Activated naive CD8-positive, alpha-beta T cell treated with anti-CD3 and anti-CD28 coated beads, Interleukin-2, amount 50 U/mL, for 16 hours (primary cell): ENCODE measurements at places on chromosomes 4 and X.

DNA sequence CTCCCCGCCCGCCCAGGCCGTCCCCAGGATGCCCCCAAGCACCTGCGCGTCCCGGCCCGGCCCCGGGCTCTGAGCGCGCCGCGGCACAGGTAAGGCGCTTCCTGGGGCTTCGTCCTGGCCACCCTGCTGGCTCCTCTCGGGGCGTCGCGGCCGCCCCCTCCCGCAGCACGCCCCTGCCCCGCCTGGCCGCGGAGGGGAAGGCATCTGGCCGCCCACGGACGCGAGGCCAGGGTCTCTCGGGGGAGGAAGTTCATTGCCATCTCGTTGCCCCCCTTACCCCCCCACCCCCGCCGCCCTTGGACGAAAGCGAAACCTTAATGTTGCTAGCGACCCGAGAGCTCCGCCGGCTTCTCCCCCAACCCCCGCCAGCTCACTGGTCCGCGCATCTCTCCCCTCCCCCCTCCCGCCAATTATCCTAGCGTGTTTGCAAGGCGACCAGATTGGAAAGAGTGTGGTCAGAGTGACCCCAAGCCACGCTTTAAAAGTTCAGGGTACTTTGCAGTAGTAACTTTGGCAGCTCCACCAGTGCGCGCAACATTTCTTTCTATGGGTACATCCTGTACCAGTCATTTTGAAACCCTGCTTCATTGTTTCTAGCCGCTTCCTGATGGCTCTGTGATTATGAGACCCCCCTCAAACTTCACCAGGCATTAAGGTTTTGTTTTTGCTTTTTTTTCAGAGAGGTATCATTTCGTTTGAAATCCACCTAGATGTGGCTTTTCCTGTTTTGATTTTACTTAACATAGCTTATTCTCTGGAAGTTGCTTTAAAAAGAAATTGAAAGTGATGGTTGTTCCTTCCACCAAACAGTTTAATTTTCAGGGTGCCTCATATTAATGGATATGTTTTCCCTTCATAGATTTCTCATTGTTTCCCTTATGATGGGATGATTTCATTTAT, 626 bp downstream of the TBC1D1 start:
- peak; percentile 32 for DNase-seq

DNA sequence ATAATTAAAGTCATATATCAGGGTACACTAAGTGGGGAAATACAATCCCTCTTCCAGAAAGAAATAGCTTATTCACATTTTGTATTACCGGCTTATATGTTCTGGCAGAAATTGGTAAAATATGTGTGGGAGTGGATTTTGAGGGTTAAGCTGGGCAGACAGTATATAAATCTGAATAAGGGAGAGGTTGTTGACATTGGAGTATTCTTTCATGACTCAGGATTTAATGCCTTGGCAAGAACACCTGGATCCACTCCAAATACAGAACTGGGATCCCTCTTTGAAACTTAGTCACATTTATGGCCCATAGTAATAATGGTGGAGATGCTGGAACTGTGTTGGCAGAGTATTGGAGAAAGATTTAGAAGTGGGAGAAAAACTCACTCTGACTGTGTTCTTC, 54.3 kb upstream of the TET2 start:
- no peak for DNase-seq

- DNase-seq: no peak
These were observed 81.6 kb downstream of the RBPJ start for GRCh38 chr4:26402458-26402857.

GRCh38 chr4:81550388-81550859, 78.7 kb upstream of the RASGEF1B start:
- no peak for DNase-seq

DNA sequence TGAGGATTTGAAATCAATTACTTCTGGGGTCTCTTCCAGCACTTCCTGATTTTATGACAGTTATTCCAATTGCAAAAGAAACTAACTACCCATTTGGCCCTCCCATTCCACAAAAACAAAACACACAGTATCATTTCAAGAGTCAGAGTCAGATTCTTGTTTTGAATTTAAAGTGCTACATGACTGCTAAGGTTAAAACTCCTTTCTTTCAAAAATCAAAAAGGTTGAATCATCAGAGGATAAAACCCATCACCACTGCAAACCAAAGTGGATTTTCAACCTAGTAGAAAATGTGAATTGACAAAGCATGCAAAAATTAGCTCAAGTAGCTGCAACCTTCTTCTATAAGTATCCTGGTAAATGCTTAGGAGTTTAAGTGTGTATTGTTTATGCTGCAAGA, 67.4 kb downstream of the DHX15 start:
- no peak for DNase-seq

DNA sequence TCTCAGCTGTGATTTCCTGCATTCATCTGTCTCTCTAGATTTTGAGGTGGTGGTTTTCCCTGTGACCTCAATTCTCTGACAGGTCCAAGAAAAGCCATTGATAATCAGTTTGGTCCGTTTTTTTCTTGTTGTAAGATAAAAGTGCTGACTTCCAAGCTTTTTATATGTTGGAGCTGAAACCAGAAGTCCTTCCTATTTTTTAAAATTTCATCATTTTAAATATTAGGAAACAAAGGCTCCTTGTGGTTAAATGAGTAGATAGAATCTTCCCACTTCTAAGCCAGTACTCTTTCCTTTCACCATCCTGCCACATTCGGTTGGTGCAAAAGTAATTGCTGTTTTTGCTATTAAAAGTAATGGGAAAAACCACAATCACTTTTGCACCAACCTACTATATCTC, 18.3 kb downstream of the RNF175 start:
- DNase-seq: no peak

GRCh38 chr4:108431986-108432385, 188.4 kb upstream of the RPL34 start:
- DNase-seq: no peak

DNA sequence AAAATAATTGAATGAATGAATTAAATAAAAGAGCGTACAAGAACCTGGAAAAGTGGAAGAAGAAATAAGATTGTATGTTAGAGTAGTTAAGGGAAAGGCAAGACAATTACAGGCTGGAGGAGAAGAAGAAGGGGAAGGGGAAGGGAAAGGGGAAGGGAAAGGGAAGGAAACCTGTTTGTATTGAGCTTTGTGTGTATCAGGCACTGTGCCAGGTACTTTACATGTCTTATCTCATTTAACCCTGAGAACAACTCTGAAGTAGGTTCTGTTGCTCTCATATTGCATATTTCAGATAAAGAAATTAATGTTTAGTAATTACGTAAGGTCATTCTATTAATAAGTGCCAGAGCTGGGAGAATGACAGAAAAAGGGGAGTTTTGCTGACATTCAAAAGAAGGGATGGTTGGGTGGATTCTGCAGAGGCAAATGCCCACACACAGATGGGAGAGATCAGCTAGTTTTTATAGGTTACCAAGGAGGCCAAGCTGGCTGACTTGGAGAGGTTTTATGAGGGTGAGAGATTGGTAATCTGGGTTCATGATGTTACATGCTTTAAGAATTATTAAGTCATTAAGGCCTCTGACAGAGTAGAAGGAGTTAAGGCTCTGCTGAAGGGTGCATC, 92.3 kb upstream of the LCORL start:
- no peak for DNase-seq

GRCh38 chr4:151313306-151314009, 11.9 kb downstream of the SH3D19 start:
- DNase-seq: no peak

DNA sequence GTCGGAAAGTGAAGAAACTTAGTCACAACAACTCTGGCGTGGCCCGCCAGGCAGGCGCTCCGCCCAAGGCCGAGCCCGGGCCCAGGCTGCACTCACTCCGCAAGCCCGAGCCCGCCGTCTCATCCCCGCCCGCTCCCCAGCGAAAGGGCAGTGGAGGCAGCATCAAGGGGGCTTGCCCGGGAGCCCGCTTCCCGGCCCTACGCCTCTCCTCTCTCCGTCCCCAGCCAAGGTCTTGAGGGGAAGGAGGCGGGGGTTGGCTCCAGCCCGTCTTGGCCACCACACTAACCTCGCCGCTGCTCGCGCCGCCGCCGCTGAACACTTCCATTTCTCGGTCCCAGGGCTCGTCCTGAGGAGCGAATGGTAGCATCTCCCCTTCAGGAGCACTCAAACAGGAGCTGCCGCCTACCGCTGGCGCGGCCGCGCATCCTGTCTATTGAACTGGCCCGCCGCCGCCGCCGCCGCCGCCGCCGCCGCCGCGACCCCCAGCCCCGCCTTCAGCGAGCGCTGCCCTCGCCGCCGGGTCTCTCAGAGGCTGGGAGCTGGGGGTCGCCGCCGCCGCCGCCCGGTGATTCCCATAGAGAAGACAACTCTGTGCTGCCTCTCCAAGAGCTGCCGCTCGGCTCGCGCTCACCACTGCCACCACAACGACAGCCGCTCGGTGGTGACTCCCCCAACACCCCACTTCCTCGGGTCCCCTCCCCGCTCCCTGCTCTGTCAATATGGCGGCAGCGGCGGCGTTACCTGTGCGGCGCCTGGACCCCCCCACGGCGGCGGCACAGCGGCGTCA, at the start of gene RPS6KA6:
Gene RPS6KA6, minus strand, starts transcription at position 667 of the 787 bp plus-strand sequence. Its CDS starts 300 bp downstream, at position 367.
- DNase-seq: no peak

DNA sequence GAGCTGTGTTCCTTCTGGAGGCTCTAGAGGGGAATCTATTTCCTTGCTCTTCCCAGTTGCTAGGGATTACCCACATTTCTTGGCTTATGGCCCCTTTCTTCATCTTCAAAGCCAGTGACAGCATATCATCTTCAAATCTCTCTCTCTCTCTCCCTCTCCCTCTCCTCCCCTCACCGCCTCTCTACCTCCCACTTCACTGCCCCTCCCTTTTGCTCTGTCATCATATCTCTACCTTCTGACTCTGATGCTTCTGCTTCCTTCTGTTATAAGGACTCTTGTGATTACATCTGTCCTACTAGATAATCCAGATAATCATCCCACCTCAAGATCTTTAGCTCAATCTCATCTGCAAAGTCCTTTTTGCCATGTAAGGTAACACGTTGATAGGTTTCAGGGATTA, 93.1 kb upstream of the TEX13D start:
- no peak for DNase-seq

- DNase-seq: no peak
These were observed 220.4 kb downstream of the SPRY1 start for GRCh38 chr4:123616951-123617461.

DNA sequence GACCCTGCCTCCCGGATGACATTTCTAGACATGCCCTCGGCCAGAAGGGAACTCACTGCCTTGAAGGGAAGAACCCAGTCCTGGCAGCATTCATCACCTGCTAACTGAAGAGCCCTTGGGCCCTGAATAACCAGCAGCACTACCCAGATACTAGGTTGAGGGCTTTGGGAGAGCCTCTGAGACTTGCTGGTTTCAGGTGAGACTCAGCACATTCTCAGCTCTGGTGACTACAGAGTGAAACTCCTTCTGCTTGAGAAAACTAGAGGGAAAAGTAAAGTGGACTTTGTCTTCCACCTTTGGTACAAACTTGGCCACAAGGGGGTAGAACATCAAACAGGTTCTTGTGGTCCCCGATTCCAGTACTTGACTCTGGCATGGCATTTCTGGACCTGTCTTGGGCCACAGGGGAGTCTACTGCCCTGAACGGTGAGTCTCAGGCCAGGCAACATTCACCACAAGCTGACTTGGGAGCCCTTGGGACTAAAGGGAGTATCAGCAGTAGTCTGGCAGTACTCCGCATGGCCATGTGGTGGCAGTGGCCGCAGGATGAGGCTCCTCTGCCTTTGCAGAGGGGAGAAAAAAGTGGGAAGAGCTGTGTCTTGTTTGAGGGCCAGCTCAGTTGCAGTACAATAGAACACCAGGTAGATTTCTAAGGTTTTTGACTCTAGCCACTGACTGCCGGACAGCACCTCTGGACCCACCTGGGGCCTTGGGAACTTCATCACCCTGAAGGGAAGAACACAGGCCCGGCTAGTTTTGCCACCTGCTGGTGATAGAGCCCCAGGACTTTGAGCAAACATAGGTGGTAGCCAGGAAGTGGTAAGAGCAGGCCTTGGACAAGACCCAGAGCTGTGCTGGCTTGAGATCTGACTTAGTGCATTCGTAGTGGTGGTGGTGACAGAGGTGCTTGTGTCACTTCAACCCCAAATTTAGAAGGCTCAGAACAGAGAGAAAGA, 414.8 kb downstream of the OPHN1 start:
- no peak for DNase-seq

DNA sequence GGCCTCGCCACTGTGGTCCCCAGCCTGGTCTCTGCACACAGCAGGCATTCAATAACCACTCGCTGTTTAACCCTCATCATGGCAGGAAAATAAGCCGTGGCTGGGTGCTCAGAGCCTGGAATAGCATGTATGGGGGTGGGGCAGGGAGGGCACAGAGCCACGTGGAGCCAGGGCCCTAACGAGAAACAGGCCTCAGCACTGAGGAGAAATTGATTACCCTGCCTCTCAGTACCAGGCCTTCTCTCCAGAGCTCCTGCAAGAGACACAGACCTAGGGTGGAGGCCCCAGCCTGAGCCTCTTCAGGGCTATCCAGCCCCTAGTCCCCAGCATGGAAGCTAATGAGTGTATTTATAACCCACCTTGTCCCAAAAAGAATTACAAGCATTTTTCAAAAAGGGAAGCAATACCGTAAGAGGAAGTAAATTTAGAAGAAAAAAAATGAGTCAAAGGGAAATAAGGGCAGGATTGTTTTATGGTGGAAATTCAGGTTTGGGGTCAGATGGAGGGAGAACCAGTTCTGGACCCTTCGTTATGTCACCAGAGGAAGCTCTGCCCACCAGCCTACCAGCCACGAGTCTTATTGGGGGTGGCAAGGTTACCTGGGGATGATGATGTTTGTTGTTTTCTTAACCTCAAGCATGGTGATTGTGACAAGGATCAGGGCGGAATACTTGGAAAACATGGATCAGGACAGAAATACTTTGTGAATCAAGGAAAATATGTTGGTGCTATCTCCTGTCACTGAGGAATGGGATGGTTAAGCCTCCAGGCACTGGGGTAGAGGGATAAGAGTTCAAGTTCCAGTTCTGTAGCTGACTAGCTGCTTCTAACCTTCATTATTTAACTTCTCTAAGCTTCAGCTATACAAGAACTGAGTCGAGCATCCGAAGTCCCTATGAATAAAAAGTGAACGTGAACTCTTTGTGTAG, 101.9 kb upstream of the RBPJ start:
- DNase-seq: no peak

- no peak for DNase-seq
These were observed 192.8 kb downstream of the MAD2L1 start for GRCh38 chr4:119873794-119874325.

DNA sequence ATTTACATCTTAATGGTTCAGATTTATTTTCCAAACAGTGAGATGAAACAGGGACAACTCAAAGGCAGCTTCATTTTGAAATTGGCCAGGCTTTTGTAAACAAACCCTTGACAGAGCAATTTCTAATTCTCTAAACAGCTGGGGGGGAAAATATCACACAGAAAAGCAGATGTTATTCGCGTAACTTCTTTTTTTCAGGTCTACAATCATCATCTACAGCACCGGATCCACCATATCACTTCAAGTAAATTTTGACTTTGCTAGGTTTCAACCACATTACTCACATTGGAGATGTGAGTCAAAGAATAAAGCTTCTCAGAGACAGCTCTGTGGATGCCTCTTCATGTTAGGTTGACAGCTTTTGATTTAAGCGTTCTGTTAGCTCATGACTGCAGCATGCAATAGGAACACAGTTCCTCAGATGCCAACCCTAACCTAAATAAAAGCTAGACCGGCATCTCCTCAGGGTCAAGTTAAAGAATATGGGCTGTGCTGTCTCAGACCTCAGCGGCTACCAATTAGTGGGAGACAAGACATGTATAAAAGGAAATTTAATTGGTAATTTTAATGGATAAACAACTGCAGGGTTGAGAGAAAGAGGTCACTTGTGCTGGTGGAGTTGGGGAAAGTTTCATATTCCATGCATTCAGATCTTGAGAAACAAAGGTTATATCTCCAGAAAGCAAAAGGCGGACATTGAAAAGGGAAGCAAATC, 26.8 kb downstream of the AMELX start:
- no peak for DNase-seq
